ENCODE measurements at places on chromosomes 13 and 19.

GRCh38 chr13:101530293-101530692, 77.8 kb downstream of the ITGBL1 start:
- DNase-seq, result no peak

GRCh38 chr13:110548891-110549794, 12.4 kb downstream of the RAB20 start:
- DNase-seq, result no peak

- DNase-seq, result no peak
These were observed 40.3 kb upstream of the ARHGEF7 start for GRCh38 chr13:111074826-111075225.

DNA sequence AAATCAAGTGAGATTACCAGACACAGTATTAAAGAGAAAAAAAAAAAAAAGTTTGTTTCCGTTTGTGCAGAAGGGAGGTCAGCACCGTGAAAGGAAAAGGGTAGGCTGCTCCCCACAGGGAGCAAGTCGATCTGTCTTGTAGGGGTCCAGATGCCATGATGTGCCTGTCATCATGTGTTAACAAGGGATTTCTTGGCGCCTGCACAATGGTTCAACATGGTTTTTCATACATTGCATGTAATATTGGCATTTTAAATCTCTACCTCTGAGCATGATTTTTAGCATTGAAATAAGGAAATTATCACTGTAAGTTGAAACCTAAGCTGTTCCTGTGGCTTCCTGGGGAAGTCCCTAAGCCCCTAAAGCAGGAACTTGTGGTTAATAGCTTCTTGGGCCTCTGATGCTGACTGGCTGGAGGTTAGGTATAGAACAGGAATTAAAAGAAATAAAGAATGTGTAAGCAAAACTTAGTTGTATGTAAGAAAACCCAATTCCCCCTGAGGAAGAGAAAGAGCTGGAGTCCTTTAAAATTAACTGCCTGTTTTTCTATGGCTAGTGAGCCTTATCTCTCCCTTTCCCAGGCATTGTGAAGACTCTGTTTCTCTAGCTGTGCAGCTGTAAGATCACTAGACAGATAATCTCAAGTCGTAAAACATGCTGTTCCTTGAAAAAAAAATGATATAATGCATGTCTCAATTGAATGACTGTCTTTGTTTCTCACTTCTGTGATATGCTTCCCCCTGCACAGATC, 7.4 kb upstream of the FCGBP start:
- DNase-seq, result peak; percentile 50

DNA sequence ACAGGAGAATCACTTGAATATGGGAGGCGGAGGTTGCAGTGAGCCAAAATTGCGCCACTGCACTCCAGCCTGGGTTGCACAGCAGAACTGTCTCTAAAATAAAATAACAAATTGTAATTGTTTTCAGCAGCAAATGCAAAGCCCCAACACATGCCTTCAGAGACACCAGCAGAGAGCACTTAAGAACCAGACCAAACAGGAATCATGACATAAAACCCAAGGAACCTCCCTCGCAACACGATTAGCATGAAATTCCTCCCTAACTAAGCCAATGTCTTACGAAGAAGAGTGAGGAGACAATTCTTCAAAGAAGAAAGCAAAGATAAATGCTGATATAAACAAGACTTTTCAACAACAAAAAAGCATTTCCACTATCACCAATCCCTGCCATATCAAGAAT, 40.1 kb downstream of the PSPC1 start:
- no peak for DNase-seq

DNA sequence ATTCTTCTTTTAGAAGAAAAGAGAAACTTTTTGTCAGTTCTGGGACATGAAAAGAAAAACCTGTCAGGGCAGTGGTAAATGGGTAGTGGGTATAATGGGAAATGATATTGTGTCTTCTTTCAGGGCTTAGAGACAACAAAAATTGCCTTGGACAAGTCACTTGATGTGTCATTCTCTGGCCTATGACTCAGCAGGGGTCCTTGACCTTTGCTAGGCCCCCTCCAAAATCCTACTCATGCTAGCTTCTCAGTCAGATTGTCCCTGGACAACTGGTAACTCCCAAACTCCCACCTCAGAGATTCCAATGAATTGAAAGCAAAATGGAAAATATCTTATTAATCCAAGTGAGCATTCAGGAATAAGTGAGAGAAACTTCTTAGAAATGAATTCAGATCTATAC, 258.8 kb upstream of the SPRY2 start:
- no peak for DNase-seq

- DNase-seq, result no peak
These were observed 4.1 kb downstream of the SLC46A3 start for GRCh38 chr13:28714651-28715050.

DNA sequence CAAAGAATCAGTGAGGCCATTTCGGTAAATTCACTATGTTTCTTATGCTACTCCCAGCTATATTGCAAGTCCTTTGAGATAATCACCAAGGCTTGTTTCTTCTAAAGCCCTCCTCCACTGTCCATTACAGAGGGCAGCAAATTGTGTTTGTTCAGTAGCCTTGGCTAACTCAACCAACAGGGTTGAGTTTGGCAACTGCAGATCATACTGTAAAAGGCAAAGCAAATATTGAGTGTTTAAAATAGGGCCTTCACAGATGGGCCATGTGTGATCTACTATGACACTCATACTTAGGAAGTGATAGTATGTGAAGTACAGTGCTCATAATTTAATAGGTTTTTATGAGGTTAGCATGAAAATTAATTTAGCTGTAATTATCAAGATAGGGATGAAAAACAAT, 171.3 kb downstream of the DACH1 start:
- no peak for DNase-seq

GRCh38 chr19:13054626-13055212, 47.9 kb downstream of the LYL1 start:
- no peak for DNase-seq

GRCh38 chr19:38658462-38659306, 11.2 kb downstream of the ACTN4 start:
- no peak for DNase-seq

- no peak for DNase-seq
These were observed 157.6 kb upstream of the OBI1 start for GRCh38 chr13:78816592-78816991.

DNA sequence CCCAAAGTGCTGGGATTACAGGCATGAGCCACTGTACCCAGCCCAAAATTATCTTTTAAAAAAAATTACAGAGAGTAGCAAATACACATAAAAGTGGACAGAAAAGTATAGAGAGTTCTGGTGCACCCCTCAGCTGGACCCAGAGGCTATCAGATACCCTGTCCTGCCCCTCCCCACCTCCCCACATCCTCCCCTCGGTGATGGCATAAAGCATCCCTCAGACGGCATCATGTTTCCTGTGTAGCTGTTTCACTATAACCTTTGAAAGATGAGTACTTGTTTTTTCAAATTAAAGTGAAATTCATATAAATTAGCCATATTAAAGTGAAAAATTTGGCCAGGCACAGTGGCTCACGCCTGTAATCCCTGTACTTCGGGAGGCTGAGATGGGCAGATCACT, 20.1 kb downstream of the SLC27A1 start:
- DNase-seq, result no peak

GRCh38 chr19:29538651-29539050, 12.9 kb downstream of the VSTM2B start:
- no peak for DNase-seq

DNA sequence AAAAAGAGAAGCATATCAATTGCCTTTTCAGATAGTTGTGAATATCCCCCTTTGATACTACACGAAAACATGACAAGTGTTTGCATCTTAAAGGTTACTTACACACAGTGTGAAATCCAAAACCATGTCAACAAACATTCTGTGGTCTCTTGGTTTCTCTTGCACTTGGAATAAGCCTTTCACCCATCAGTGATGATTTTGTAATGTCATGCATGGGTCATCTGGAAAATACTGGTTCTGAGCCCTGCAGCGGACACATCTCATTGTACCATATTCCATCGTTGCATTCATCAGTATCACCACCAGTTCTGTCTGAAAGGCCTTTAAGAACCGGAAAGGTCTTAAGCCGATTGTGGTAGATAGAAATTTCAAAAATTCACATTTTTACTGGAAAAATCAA, 65.4 kb upstream of the SOX1 start:
- DNase-seq, result no peak

- DNase-seq, result no peak
These were observed 1015.7 kb downstream of the EFNB2 start for GRCh38 chr13:105519771-105520170.

DNA sequence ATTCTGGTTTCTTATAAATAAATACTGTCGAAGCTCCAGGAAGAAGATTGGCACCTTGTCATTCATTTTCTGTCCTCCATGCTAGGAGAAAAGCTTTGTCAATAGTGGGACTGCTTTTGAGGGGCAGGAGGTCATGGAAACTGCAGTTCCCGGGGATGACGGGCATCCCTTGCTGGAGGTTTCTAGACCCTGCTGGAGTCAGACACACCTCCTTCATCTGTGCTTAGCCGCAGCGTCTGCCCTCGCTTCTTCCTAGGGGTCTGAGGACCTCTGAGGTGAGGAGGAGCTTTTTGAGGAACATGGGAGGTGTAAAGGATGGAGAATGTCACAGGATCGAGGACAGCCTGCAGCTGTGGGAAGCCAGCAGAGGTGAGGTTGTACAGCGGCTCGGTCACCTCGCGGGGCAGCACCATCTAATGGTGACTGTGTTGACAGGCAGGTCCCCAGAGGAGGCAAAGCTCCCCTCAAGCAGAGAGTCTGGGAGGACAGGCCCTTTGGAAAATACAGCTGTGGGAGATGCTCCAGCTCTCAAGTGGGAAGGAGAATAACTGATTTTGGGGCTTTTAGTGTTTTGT, 172.7 kb upstream of the RNF113B start:
- no peak for DNase-seq

DNA sequence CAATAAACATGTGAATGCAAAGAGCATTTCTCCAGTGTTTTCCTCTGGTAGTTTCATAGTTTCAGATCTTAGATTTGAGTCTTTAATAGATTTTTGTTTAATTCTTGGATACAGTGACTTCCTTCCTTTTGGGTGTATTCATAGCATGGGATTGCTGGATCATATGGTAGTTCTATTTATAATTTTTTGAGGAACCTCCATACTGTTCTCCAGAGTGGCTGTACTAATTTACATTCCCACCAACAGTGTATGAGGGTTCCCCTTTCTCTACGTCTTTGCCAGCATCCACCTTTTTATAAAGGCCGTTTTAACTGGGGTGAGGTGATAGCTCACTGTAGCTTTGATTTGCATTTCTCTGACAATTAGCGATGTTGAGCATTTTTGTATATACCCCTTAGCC, 9.3 kb upstream of the CALM3 start:
- DNase-seq, result no peak

DNA sequence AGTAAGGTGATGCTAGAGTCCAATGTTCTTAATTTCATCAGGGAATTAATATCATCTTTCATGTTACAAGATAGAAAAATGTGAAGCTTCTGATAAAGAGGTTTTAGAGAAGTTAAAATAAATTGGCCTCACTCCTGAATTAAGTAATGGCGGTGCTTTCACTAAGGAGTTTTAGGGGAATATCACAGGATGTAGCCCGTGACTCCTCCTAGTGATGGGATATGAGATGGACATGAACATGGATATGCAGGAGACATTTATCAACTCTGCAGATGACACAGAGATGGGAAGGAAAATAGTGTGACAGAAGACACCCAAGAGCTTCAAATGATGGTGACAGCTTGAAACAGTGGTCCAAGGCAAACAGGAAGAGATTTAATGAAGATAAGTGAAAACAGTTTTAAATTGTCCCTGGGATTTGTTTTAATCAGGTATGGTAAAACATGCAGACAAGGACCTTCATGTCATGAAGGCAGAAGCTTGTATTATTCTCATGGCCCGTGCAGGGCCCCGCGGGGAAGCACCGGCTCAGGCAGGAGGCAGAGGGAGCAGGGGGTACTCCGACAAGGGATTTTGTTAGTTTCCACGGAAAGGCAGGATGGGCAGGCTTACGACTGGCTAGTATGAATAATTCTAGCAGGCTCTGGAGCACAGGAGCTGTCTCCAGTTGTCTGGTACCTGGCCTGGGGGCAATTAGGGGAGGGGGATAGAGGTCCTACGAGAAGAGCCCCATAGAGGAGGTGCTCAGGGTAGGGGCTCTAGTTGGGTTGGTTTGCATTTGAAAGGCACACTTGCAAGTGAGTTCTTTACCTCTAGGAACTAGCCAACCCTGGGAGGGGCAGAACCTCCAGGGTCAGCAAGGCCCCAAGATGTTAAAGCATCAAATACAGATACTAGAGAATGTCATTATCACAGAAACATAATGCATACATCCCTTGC, 38.7 kb upstream of the FARP1 start:
- DNase-seq, result no peak

GRCh38 chr13:22024381-22024994, 353.6 kb downstream of the FGF9 start:
- DNase-seq, result no peak

DNA sequence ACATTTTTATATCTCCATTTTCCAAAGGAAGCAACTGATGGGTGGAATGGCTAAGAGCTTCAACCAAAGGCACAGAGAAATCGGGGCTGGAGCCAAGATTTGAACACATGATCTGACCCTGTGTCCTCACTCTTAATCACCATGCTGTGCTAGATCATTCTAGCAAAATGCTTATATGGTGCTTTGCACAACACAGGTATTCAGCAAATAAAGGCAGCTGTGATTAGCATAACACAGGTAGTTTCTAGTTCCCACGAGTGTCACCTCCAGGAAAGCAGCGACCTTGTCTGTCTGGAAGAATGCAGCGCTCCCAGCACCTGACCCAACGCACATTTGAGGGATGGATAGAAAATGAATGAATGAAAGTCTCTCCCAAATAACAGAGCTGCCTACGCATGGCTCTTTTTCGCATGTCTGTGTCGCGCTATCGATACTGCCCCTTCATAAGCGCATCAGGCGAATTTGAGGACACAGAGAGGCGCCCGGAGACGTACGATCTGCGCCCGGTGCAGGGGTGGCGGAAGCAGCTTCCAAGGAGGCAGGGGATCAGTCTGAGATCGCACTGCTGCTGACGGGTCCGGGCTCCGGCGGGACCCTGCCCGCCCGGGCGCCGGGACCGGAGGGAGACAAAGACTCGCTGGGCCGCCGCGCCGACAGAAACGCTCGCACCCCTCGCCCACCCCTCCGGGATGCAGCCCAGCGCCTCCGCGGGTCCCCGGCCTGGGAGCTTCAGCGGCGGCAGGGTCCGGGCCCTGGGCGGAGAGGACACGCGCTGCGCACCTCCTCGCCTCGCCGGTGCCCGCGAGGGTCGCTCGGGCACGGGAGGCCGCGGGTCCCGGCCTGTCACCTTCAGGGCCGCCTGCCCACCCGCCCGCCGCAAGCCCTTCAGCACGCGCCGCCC, 609 bp downstream of the EPS15L1 start:
- no peak for DNase-seq

DNA sequence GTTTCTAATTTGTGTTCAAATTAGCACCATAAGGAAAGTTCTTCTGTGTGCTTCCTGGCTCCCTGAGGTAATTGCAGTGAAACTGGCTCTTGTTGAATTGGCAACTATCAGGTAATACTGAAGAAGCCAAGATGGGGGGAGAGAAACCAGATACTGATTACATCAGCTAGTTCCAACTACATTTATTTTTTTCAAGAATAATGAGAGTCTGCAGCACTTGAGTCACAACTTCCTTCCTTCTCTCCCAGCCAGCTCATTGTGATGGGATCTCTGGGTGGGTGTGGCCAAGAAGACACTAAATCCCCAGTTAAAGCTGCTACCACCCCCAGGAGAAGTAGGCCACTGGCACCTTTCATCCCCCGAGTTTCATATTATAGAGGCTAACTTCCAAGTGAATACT, 100.7 kb upstream of the RXFP2 start:
- no peak for DNase-seq
